ENCODE measurements at places on chromosomes 3 and 15. TPM values are rescaled to one million over a fixed set of nuclear protein-coding genes. Genes with fewer than 3 reads are reported as not detected.

DNA sequence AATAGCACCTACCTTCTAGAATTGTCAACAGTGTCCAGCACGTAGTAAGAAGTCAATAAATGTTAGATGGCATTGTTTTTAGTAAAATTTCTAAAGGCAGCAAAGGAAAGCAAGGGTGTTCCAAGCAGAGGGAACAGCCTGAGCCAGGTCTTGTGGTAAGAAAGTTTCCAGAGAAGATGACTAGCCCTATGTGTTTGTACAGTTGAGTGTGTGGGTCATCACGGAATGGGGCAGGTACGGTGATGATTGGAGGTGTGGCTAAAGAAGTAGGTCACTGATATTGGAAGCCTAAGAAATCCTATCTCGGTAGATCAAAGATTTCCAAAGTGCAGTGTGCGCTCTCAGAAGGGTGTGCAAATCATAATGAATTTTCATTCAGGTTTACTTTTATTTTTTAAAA lies 94.2 kb upstream of the BCL6 start:
- no peak for DNase-seq

Gene MRAS
- total RNA-seq = 75.6 TPM

DNA sequence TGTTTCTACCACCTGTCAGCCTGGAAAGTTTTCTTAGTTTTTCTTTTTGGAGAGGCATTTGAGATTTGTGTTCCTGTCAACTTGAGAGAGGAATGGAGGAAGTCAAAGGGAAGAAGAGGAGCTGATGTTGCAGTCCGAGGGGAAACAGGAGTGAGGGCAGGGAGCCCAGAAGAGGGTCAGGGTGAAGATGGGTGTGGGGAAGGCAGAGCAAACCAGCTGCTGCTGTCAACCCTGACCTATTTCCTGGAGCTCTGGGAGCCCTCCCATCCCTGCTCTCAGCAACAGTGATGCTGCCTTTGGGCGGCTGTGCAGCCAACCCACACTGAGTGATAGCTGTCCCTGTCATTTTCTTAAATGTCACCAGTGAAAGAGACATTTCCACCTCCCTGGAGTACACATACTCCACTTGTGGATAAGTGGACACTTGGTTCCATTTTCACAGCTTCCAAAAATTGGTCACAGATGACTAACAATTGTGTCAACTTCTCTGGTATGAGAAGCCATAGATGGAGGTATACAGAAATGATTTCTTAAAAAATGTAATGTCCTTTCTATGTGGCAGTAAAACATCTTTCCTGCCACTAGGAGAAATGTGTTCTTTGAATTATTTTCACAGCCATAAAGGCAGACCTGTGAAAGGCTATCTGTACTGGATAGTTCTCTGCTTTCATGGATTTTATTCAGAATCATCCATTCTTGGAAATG lies 556.3 kb upstream of the TBL1XR1 start:
- DNase-seq = no peak

Gene PDCD7
- 29.4 TPM for total RNA-seq

DNA sequence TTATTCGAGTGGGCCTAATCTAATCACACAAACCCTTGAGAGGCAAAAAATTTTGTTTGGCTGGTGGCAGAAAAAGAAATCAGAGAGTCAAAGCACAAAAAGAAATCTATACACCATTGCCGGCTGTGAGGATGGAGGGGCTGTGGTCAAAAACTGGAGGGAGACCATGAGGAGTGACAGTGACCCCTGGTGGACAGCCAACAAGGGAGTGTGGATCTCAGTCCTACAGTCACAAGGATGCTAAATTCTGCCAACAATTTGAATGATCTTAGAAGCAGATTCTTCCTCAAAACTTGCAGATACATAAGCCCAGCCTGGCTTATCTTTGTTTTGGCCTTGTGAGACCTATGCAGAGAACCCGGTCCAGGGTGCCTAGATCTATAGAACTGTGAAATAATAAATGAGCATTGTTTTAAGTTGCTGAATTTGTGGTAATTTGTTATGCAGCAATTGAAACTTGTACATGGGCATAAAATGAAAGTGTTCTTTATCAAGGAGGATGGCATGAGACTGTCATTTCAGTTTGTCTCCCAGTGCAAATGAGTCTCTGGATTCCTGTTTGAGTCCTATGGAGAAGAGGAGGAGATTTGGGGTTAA lies 103.0 kb upstream of the ARHGEF26 start:
- DNase-seq = no peak

DNA sequence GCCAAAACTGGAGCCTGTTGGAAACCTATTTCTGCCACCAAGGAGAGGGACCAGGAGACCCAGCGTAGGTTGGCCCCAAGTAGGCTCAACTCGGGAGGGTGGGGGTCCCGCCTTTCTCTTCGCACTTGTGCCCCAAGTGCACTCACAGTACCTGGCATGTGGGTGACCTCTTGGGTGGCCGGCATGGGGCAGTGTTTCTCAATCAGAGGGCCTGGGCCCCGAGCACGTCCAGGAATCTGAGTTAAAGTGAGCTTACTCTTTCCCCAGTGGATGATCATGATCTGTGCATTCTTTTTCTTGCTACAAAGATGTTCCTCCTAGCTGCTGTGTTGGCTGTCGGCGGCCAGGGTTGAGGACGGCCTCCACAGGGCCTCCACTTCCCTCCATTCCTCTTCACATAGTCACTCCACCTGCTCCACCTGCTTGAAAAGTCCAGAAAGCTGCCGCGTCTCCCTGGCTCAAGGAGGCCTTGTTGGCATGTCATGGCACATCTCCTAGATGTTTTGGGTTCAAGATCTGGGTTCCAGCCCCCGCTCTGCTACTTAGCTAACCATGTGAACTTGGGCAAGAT lies 66.5 kb upstream of the SEC61A1 start:
- no peak for DNase-seq

- no peak for DNase-seq
Observed at GRCh38 chr3:192848371-192849233, 69.1 kb downstream of the MB21D2 start.

Gene MYRIP
- total RNA-seq = 0.11 TPM

DNA sequence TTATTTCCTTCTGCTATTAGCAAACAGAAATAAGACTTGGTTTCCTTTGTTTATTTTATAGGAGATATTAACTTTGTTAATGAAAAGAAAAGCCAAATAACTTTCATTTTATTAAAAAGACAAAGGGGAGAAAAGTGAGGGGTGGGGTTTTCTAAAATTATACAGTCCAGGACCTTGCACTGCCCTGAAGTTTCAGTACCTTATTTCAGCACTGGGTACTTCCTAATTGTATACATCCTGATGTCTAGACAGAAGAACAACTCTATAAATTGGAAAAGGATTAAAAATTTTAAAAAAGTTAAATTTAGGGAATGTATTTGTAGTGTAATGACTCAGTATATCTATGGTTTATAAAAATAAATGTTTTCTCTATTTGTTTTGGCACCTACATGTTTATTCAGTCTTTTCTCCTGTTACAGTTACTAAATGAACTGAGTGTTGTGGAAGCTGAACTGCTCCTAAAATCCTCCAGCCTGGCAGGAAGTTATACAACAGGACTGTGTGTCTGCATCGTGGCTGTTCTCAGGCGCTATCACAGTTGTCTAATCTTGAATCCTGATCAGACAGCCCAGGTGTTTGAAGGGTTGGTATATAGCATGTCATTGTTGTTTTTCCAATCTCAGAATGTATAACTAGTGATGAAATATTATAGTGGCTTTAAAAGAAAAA lies 27.6 kb upstream of the P2RY13 start:
- no peak for DNase-seq

- DNase-seq = no peak
Observed at GRCh38 chr3:77421916-77422315, 382.0 kb downstream of the ROBO2 start.

DNA sequence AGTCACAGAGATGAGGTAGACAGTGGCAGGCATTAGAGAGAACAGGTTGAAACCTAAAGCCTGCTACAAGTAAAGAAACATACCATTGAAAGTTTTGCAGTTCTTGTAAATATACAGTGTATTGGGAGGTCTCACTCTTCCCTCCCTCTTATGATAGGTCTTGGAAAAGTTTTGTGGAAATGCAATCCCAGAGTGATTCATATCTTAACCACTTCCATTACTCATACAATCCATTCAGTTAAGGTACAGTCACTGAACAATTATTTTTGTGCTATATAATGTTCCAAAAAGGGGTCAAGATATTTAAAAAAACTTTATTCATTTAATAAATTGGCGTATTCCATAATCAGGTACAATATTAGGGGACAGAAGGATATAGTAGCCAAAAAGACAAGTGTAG lies 737.7 kb upstream of the ALCAM start:
- DNase-seq = peak; percentile 71

DNA sequence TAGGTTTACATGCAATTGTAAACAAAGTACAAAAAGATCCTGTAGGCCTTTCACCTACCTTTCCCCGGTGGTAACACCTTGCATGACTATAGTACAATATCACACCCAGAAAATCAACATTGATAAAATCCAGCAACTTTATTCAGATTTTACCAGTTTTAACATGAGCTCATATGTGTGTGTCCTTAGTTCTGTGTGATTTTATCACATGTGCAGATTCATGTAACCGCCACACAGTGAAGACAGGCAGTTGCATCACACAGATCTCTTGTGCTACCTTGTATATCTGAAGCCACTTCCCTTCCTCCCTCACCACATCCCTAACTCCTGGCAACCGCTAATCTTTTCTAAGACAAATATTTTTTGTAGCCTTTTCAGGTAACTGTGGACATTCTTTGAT lies 183.5 kb upstream of the C2CD4B start:
- DNase-seq = no peak

Gene RBM15B
- total RNA-seq = 16.9 TPM

DNA sequence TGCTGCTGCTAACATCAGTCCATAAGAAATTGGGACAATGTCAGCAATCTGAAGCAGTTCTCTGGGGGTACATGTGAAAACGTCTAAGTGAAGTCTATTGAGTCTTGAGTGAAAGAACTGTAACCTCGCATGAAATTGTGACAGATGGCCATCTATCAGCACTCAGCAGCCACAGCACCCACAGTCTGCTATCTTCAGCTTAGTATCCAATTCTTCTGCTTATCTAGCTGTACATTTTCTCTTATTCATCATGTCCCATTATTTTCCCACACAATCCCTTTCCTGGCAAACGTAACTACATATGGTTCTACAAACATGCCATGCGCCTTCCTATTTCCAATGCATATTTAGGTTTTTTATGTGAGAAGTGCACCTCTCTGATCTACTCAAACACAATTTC lies 629.7 kb downstream of the NTRK3 start:
- no peak for DNase-seq

DNA sequence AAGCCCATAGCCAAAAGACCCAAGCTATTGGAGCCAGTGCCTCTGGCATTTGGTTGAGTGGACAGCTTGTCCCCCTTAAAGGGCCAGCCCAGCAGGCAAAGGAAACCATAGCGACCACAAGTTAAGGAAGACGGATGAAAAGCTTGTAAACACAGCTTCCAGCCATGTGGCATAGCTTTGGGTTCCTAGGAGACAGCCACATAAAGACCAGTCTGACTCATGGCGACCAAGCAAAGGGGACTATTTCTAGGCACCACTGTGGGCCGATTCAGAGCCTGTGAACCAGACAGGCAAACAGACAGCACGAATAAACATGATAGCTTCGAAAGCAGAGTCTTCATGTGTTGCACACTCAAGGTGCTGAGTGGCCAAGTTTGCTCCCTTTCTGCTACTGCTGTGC lies 30.5 kb upstream of the SRGAP3 start:
- no peak for DNase-seq

GRCh38 chr15:49412797-49413196 lies 10.2 kb upstream of the FGF7 start:
- DNase-seq = no peak

DNA sequence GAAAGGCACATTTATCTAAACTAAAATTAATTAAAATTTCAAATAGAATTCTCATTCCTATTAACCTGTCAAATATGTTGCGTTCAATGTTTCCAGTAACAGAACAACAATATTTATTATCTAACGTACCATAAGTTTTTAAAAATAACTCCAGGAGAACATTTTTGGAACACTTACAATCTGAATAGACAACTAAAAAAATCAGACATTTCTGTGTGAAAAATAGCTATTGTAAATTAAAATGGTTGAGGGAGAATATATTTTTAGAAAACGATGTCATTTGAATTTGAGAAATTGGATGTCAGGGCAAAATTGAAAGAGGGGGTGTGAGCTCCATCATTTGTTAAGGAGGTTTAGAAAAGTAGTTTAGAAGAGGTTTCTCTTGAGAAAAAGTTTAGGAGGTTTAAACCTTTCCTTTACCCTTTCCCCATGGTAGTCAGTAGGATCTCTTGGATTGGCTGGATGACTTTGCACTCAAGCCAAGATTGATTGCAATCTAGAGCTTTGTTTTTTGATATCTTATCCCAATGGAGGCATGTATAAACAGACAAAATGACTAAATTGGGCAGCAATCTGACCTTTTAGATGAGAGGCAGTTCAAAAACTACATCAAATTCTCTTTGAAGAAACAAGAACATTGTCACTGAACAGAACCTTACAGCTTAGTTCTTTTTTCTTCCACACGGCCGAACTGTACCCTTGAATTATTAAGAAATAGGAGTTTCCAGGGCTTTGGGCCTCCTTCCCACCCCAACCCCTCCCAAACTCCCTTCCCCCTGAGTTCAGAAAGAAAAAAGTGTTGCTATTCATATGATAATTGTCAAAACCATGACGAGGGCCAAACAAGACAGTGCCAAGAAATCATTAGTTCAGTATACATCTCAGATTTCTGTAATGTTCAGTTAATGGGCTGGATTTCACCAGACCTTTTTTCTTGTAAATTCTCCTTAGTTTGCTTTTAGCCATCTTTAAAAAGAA lies 79.7 kb upstream of the CDIN1 start:
- no peak for DNase-seq

GRCh38 chr3:125078951-125079674 lies 23.3 kb upstream of the HEG1 start:
- no peak for DNase-seq

Gene ETV5
- total RNA-seq = 26.5 TPM

DNA sequence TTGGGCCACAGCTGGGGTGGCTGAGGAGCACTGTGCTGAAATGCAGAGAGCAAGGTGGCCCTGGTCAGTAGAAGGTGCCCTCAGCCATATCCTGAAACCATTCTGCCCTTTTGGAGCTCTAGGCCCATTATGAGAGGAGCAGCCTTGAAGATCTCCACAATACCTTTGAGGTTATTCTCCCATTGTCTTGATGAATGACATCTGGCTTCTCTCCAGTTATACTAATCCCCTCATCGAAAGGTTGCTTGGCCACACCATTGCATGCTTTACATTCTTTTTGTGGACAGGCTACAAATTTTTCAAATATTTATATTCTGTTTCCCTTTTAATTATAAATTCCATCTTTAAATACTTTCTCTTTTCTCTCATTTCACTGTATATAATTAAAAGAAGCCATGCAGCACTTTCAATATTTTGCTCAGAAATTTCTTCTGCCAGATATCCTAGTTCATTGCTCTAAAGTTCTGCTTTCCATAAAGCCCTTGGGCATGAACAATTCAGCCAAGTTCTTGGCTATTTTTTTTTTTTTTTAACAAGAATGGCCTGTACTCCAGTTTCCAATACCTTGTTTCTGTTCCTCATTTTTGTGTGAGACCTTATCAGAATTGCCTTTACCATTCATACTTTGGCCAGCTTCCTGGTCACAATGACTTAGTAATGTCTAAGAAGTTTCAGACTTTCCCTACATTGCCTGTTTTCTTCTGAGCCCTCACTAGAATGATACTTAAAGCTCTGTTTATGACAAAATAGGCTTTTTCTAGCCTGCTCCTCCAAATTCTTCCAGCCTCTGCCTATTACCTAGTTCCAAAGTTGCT lies 138.9 kb upstream of the SGO1 start:
- DNase-seq = no peak

GRCh38 chr3:107382631-107383030 lies 5.4 kb downstream of the CCDC54 start:
- DNase-seq = no peak

- DNase-seq = no peak
Observed at GRCh38 chr15:63111481-63111880, 10.2 kb upstream of the LACTB start.

GRCh38 chr3:169668072-169668956 lies 4.8 kb upstream of the MECOM start:
- no peak for DNase-seq

All from SJSA1 (cell line).